ENCODE measurements at places on chromosomes 16 and 17. TPM values are rescaled to one million over a fixed set of nuclear protein-coding genes. Genes with fewer than 3 reads are reported as not detected.

DNA sequence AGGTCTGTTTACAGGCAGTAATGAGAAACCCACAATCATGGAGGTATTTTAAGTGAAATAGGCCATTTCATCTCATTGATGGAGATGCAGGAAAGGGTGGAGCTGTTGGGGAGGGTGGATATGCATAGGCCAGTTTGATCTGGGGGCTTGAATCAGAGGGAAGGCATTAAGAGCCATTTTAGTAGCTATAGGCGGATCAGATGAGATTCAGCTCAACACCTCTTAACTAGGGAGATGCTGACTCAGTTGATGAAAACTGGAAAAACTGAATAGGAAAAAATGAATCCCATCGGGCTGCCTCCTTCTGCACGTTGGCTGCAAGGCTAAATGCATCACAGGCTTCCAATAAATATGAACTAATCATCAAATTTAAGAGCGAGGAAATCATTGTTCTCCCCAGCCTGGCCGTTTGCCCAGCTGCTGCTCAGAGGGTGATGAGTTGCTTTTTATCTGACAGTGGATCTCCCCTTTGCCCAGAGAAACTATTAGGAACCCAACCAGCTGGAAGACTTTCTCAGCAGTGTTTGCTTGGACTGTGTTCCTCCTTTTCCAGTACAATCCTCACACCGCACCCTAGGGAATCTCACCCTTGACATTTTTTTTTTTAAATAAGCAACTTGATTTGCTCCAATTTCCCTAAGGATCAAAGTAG lies 149.6 kb downstream of the SOX9 start:
- DNase-seq, result no peak

GRCh38 chr16:26856271-26856670 lies 210.5 kb upstream of the C16orf82 start:
- DNase-seq, result no peak

- DNase-seq, result no peak
Measured at GRCh38 chr16:51734220-51734619, 583.1 kb upstream of the SALL1 start.

DNA sequence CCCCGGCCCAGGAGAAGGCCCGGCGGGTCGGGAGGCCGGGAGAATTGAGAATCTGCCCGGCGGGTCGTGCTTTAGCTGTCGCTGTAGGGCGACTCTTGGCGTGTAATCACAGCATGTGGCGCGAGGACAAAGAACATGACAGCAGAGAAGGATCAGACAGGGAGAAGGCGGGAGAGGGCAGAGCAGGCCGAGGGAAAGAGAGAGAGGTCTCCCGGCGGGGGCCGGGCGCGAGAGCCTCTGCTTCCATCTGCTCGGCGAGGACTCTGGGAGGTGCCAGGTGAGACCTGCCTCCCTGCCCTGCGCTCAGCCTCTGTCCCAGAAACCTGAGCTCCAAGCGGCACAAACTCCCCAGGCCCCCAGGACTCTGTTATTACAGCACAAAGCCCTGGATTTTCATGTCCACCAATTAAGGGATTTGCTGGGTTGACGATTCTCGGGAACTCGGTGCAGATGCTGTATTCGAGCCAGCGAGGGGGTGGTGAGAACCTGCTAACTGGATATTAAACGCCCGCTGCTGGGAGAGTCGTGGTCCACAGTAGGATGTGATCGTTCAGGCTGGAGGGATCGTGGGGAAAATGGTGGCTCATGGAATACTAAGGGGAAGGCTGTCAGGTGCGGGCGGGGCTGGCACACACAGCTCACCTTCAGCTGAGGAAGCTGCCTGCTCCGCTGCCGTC lies 172.0 kb upstream of the CIBAR2 start:
- DNase-seq, result peak; percentile 80

GRCh38 chr17:33261820-33262219 lies 31.3 kb downstream of the ASIC2 start:
- no peak for DNase-seq

- DNase-seq, result no peak
Measured at GRCh38 chr16:85105475-85105874, 6.8 kb downstream of the CIBAR2 start.

DNA sequence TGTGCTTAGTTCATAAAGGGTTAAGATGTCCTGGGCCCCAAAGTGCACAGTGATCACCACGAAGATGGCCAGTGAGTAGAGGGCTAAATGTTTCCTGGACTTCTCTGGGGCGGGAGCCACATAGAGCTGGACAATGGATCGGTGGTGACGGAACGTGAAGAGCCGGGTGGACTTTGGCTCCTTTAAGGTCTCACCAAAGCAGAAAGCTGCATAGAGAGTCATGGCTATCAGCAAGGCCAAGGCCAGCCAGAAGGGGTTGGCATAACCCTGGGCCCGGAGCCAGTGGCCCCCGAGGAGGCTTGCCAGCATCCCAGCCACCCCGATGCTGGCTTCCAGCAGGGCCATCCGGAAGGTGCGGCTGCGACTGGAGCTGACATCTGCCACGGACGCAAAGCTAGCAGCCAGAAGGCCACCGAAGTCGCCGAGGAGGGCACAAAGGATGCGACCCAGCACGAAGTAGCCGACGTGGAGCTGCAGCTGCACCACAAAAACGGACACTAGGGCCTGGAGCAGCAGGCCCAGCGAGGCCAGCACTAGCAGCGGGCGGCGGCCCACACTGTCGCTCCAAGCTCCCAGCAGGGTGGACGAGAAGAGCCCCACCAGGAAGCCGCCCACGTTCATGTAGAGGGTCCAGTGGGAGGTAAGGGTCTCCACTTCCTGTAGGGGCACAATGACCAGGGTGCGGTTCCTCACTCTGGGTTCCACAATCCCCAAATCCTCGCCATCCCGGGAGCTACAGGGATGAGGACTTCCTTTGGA lies 1.0 kb downstream of the SLC46A1 start:
- DNase-seq, result peak; percentile 60

ASPA gene
- not detected for total RNA-seq

NXPH3 gene
- total RNA-seq, result 1.7 TPM

LITAF gene
- 71.8 TPM for total RNA-seq

KRT13 gene
- not detected for total RNA-seq
